HFFc6 (cell line): ENCODE measurements at places on chromosomes 12 and 14. TPM values are rescaled to one million over a fixed set of nuclear protein-coding genes. Genes with fewer than 3 reads are reported as not detected.
A peak's percentile ranks its signal among the peaks of the same experiment; 100 is the strongest.

GRCh38 chr12:99759444-99759843 is 111.9 kb downstream of the GARIN6 start:
- DNase-seq, result no peak
- no peaks in the 10 kb centered on the region for H3K4me1 ChIP-seq
- H3K4me3 ChIP-seq, result no peak overlapping the region
- no peaks in the 10 kb centered on the region for H3K36me3 ChIP-seq

DNA sequence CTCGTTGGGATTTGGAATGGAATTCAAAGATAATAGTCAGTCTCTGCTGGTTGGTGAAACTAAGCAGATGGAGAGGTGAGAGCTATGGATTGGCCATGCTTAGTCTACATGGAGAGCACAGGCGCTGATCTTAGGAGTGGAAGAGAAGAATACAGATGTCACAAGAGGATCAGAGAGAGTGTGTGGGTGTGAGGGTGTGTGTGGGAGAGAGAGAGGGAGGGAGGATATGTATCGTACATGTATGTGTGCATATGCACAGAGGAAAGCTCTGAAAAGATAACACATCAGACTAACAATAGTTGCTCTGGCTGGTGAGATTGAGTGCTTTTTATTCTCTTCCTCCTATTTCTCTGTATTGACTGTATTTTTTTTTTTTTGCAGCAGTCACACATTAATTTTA is 686.2 kb upstream of the TBX3 start:
- no peak for DNase-seq
- peaks cover 7% of the 10 kb centered on the region for H3K27me3 ChIP-seq
- no peak overlapping the region for H3K4me3 ChIP-seq
- H3K4me1 ChIP-seq, result peaks cover 7% of the 10 kb centered on the region
- no peak overlapping the region for H3K27ac ChIP-seq

- peaks cover 45% of the 10 kb centered on the region for H3K36me3 ChIP-seq
- H3K27ac ChIP-seq, result no peak overlapping the region
- H3K4me3 ChIP-seq, result no peak overlapping the region
- no peaks in the 10 kb centered on the region; the same call in 1 of the 2 replicates for H3K27me3 ChIP-seq
- no peaks in the 10 kb centered on the region for H3K4me1 ChIP-seq
- no peak for DNase-seq
Measured at GRCh38 chr14:72766296-72766695, 127.6 kb downstream of the DPF3 start.

The CLEC1B gene
- total RNA-seq, result not detected in 2 replicates

- H3K27ac ChIP-seq, result no peak overlapping the region
- no peaks in the 10 kb centered on the region; the same call in 1 of the 2 replicates for H3K27me3 ChIP-seq
- no peaks in the 10 kb centered on the region for H3K4me1 ChIP-seq
Measured at GRCh38 chr12:104903648-104904423, 54.3 kb downstream of the SLC41A2 start.

DNA sequence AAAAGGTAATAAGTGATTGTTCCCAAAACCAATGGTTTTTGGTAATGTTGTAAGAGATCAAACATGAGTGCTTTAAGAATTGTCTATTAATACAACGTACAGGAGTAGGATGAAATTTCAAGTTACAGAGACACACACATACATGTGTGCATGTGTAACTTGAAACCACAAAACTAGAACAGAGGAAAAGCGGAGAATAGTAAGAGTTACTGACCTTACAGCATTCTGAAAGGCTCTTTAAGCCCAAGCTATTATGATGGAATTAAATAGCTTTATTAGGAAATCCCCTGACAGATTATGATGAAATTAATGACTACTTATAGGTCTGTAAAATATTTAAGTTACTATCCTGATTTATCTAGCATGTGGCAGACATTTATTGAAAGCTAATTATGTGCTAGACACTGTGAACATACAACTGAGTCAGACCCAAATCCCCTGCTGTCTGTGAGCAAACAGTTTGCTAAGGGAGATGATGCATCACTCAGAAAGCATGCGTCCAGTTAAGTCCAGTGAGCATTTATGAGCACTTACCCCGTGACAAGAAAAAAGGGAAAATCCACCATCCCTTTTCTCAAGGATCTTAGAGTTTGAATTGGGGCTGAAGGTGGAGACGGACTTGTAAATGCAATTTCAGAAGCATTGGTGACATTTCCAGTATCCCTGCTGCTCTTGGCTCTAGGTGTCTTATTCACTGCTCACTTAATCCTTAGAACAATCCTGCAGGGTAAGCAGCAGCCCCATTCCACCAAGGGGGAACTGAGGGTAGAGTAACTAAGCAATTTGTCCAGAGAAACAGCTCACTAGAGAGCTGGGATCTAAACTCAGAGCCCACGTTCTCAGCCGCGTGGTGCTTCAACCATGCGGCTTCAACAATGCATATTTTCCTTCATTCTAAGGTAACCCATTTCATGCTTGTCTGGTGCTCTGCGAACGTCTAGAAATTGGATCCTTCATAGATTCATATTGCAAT is 117.4 kb downstream of the EML1 start:
- 0 out of 2 replicates have a peak, but pooled peaks cover 11% of the 10 kb centered on the region for H3K36me3 ChIP-seq
- peaks cover 29% of the 10 kb centered on the region for H3K4me1 ChIP-seq
- peak overlapping the region; percentile 86 for H3K27ac ChIP-seq
- peak; percentile 87 for DNase-seq
- peak overlapping the region; percentile 38; the same call in 1 of the 2 replicates for H3K4me3 ChIP-seq

The CLEC2B gene
- not detected in 3 replicates for total RNA-seq

DNA sequence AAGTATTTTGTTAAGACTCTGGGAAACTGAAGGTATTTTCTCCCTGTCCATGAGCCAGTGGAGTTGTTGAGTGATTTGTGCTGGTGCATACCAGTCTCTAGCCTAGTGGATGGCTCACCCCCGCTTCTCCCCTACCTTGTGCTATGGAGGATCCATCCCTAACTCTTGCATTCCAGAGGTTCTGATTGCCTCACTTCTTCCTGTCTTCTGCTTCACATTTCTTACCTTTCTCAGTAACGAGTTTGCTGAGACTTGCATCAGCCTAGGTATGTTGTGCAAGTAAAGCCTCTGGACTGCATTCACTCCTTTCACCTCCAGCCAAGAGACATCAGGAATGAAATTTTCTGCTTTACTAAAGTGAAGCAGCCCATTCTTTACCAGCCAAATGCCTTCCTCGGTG is 391.6 kb downstream of the ZFP36L1 start:
- DNase-seq, result no peak
- H3K27ac ChIP-seq, result no peak overlapping the region
- H3K4me1 ChIP-seq, result peaks cover 87% of the 10 kb centered on the region
- H3K27me3 ChIP-seq, result no peaks in the 10 kb centered on the region
- H3K4me3 ChIP-seq, result no peak overlapping the region

DNA sequence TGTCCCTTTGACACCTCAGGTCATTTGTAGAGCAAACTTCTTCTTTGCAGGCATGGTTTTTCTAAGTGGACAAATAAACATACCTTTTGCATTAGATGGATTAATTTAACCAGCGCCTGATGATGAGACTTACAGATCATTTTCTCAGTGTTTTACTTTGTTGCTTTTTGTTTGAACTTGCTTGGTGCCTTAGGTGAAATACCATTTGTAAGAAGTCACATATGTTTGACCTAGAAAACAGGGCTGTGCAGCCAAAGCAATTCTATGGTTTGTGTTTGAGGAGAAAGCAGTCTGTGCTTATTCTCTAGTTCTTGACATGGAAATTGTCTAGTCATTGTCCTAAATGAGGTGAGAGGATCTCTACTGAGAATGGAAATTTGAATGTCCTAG is 111.1 kb downstream of the DIP2B start:
- H3K4me3 ChIP-seq, result peak overlapping the region; percentile 43
- H3K27ac ChIP-seq, result peak overlapping the region; percentile 82
- peaks cover 5% of the 10 kb centered on the region for H3K27me3 ChIP-seq
- DNase-seq, result peak; percentile 76
- peaks cover 43% of the 10 kb centered on the region for H3K4me1 ChIP-seq
- H3K36me3 ChIP-seq, result 0 out of 2 replicates have a peak, but pooled peaks cover 7% of the 10 kb centered on the region

GRCh38 chr12:25151476-25151875 is 43.5 kb downstream of the DNAI7 start:
- H3K4me1 ChIP-seq, result peaks cover 53% of the 10 kb centered on the region
- peak; percentile 95 for DNase-seq
- H3K36me3 ChIP-seq, result no peaks in the 10 kb centered on the region
- no peaks in the 10 kb centered on the region for H3K27me3 ChIP-seq
- H3K27ac ChIP-seq, result peak overlapping the region; percentile 64

The NKX2-1 gene
- total RNA-seq, result not detected in 3 replicates

- H3K4me3 ChIP-seq, result no peak overlapping the region
- no peaks in the 10 kb centered on the region for H3K36me3 ChIP-seq
- peaks cover 21% of the 10 kb centered on the region for H3K4me1 ChIP-seq
- no peaks in the 10 kb centered on the region for H3K27me3 ChIP-seq
- H3K27ac ChIP-seq, result no peak overlapping the region
Measured at GRCh38 chr12:2384029-2384386, 331.2 kb downstream of the CACNA1C start.

The POTEG gene
- total RNA-seq, result not detected in 3 replicates

DNA sequence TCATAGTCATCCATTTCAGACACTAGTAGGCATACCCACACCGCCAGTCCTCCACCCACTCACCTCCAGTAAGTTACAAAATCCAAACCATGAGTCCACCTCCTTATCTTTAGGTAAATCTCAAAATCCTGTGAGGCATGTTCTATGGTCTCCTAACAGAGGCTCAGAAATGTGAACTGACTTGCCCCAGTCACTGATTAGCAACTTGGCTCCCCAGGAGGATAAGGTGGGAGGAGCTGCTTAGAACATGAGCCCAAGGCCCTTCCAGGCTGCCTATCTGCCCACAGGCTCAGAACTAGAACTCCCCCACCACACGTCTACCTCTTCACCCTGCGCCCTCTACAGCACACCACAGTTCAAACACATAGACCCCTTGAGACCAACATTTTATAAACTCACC is 19.9 kb downstream of the SETD3 start:
- H3K4me3 ChIP-seq, result no peak overlapping the region
- H3K27ac ChIP-seq, result no peak overlapping the region
- H3K36me3 ChIP-seq, result peaks cover 21% of the 10 kb centered on the region
- no peaks in the 10 kb centered on the region; the same call in 1 of the 2 replicates for H3K27me3 ChIP-seq
- no peak for DNase-seq

The PPP1R12A gene
- 103 to 109 TPM (median 107 TPM) in 3 replicates for total RNA-seq

The ERP27 gene
- total RNA-seq, result not detected in 3 replicates

GRCh38 chr12:80700327-80700726 is 7.1 kb upstream of the MYF6 start:
- H3K27me3 ChIP-seq, result no peaks in the 10 kb centered on the region; the same call in 1 of the 2 replicates
- H3K36me3 ChIP-seq, result no peaks in the 10 kb centered on the region
- DNase-seq, result no peak
- H3K4me1 ChIP-seq, result peaks cover 39% of the 10 kb centered on the region
- H3K4me3 ChIP-seq, result no peak overlapping the region

- H3K4me3 ChIP-seq, result peak overlapping the region; percentile 83
- peaks cover 84% of the 10 kb centered on the region for H3K27me3 ChIP-seq
- peak; percentile 74 for DNase-seq
- peaks cover 49% of the 10 kb centered on the region for H3K36me3 ChIP-seq
- peak overlapping the region; percentile 86 for H3K27ac ChIP-seq
Measured at GRCh38 chr14:75283833-75284563, 5.4 kb downstream of the FOS start.

DNA sequence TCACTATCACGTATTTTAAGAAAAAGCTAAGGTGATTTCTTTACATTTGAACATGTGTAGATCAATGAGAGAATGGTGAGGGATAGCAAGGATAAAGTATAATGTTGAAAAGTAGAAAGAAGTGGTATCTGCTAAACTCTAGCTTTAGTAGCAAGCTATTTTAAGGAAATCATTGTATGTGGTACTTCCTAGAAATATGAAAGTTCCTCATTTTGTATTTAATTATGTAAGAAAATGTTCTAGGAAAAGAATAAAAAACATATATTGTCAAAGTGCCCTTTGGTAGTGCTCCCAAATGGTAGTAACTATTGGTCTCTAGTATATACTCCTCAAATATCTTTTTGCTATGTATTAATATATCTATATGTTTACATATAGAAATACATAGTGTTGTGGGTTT is 35.7 kb downstream of the RAB21 start:
- DNase-seq, result no peak
- peaks cover 5% of the 10 kb centered on the region for H3K36me3 ChIP-seq
- H3K4me1 ChIP-seq, result no peaks in the 10 kb centered on the region

DNA sequence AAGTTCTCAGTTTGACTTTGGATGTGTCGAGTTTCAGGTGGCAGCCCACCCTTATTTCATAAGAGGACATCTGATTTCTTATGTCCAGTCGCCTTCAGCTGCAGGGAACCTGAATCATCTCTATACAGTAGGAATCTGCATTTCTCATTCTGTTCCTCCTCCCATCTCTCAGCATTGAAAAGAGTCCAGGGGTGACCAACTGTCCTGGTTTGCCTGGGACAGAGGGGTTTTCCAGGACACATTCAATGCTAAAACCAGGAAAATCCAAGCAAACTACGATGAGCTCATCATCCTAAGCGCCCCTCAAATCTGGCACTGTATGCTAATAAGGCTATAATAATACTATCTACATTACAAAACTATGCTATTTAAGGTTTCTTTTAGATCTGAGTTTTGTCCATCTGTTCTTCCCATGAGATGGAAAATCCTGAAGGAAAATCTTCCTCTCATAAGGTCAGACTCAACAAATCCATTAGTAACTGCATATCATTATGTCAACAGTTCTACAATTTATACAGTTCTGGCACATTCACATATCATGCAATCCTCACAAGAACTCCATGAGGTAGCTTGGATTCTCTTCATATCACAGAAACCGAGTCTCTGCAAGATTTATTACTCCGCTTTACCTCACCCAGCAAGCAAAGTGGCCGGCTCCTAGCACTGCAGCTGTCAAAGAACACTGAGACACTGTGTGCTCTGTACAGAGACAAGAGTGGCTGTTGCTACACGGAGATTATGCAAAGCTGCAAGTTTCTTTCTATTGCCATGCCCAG is 15.6 kb upstream of the CALM1 start:
- no peak for DNase-seq
- no peak overlapping the region for H3K27ac ChIP-seq
- no peaks in the 10 kb centered on the region; the same call in 1 of the 2 replicates for H3K27me3 ChIP-seq

The CISTR gene
- total RNA-seq, result not detected in 3 replicates

The ARHGAP9 gene
- total RNA-seq, result 0.37 and 0.85 TPM in 2 replicates

DNA sequence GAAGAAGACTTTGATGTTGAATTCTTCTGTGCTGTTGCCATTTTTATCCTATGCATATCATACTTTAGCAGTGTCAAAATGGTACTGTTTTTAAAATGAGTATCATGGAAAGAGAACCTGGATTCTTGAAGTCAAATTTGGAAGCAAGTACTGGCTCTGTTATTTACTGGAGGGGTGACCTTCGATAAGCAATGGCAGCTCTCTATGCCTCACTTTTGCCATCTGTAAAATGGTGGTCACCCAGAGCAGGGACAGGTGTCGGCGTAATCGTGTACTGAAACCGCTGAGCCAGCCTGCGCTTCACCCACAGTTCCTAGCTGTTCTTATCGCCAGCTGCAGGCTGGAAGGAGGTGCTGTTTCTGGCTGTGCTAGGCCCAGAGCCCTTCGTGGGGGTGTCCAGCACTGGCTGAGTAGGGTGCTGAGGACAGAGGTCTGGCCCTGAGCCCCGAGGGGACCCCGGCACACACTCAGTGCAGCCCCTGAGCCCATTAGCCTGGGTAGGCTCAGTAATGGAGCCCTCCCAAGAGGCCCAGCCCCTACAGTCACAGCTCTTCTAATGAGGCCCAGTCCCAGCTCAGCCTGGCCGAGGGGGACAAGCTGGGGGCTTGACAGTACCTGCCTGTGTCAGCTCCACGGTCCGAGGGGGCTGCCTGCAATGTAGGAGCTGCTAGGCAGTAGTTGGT is 183.5 kb downstream of the PHETA1 start:
- H3K4me3 ChIP-seq, result no peak overlapping the region
- no peak for DNase-seq
- peaks cover 38% of the 10 kb centered on the region for H3K27me3 ChIP-seq
- no peaks in the 10 kb centered on the region for H3K4me1 ChIP-seq
- no peak overlapping the region for H3K27ac ChIP-seq

- no peak overlapping the region for H3K4me3 ChIP-seq
- H3K4me1 ChIP-seq, result no peaks in the 10 kb centered on the region
- H3K27me3 ChIP-seq, result peaks cover 58% of the 10 kb centered on the region
- no peak overlapping the region for H3K27ac ChIP-seq
Measured at GRCh38 chr12:52611080-52611468, 7.3 kb downstream of the KRT73 start.

The EFS gene
- 10.0 to 12.8 TPM (median 11.2 TPM) in 3 replicates for total RNA-seq
